ENCODE measurements at places on chromosomes 5 and 9. TPM values are rescaled to one million over a fixed set of nuclear protein-coding genes. Genes with fewer than 3 reads are reported as not detected.

Gene TXNDC8
- total RNA-seq: not detected

Gene PFN3
- total RNA-seq: not detected

Gene ACOT12
- total RNA-seq: 2.2 TPM

Gene GCNT1
- 33.5 TPM for total RNA-seq

Gene TPPP
- 0.66 TPM for total RNA-seq

Gene GABRA6
- not detected for total RNA-seq

Gene SMIM3
- total RNA-seq: 49.2 TPM

Gene DYNC2I2
- 52.9 TPM for total RNA-seq

Gene CMYA5
- total RNA-seq: 11.2 TPM

Gene PRSS3
- total RNA-seq: 11.1 TPM

Gene KCNN2
- total RNA-seq: 0.44 TPM

Gene HAPLN1
- total RNA-seq: 4.6 TPM

Gene FRMD3
- 0.44 TPM for total RNA-seq

Gene PCDHAC2
- under 0.01 TPM for total RNA-seq

Gene OR1J2
- not detected for total RNA-seq

Gene GDA
- total RNA-seq: not detected

Gene IL5
- not detected for total RNA-seq

Gene NEURL1B
- 2.6 TPM for total RNA-seq

Gene NRG2
- 0.73 TPM for total RNA-seq

Gene IFNA21
- total RNA-seq: not detected

Gene BARHL1
- not detected for total RNA-seq

Gene LCN10
- not detected for total RNA-seq

Gene SNCB
- 0.33 TPM for total RNA-seq

Gene CER1
- total RNA-seq: not detected

Gene NR4A3
- 2.0 TPM for total RNA-seq

Gene OMD
- total RNA-seq: 0.33 TPM

Gene TMC1
- not detected for total RNA-seq

Gene PCDHGA2
- 6.6 TPM for total RNA-seq

Gene KCNV2
- not detected for total RNA-seq

Gene SLC6A19
- total RNA-seq: not detected

Gene CDH12
- not detected for total RNA-seq

Gene C9orf50
- 0.44 TPM for total RNA-seq

Gene STK32A
- 0.44 TPM for total RNA-seq

Gene TICAM2
- 11.8 TPM for total RNA-seq

Gene C5
- total RNA-seq: 5.1 TPM

Gene MCC
- 33.5 TPM for total RNA-seq

Gene PCDHA9
- under 0.01 TPM for total RNA-seq

Gene CCDC180
- 5.5 TPM for total RNA-seq

All from smooth muscle cell of trachea (primary cell).